ENCODE measurements at places on chromosomes 1 and 21.

GRCh38 chr1:29270929-29271521 lies 34.7 kb downstream of the PTPRU start:
- no peak for DNase-seq

DNA sequence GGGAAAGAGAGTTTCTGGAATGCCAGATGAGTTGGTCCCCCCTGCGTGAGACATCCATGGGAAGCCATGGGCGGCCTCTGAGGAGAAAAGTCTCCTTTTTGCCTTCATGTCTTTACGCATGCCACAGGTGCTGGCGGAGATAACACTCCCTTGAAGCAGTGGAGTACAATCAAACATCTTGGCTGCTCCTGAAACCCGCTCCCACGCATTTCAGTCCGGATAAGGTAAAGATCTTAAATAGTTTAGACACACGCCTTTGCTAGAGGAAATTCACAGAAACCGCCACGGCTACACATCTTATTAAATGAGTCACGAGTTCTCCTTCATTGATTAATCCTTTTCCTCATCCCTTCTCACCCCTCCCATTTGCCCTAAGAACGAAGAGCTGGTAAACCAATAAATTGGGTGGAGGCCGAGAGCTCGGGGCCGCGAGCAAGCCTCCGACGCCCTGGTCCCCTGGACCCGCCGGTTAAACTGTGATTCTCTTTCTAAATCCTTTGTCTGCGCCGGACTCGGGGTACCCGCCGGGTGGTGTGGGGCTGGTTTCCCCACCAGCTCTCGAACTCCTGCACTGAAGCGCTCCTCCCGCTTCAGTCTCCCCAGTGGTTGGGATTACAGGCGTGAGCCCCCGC lies 6.6 kb upstream of the ZNF669 start:
- DNase-seq, result no peak

DNA sequence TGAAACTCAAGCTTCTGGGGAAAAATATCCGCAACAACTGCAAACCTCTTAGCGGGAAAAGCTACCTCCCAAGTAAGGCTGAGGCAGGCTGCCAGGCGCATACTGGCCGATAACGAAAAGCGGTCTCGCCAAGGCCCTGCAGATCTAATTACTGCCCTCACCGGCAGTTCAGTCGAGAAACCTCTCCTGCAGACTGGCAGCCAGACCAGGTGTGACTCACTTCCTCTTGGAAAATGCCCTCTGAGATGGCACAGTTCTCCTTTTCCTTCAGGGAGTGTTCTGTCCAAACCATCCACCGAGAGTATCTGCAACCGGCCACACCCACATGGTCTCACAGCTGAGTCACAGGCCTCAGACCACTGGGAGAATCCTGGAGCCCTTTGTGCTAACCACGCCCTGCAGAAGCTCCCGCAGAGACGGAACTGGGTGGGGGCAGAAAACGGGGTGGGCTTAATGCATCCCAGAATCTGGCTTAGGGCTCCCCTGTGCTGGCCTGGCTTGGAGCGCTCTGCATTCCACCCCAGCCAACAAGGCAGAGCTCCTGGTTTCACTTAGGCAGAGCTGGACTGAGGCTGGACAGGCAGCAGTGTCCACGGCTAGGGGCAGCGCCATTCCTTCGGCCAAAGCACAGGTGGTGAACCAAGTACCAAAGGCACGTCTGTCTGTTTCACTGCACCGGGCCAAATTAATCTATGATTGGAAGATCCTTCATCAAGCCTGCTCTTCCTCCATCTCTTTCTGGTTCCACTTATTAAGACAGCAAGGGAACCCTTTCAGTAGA lies 1.2 kb downstream of the S100A10 start:
- DNase-seq, result no peak

GRCh38 chr1:58441699-58442098 lies 104.8 kb downstream of the OMA1 start:
- DNase-seq, result peak; percentile 34

- no peak for DNase-seq
Observed at GRCh38 chr1:248703674-248704073, 1.1 kb upstream of the OR14I1 start.

GRCh38 chr1:234718496-234719453 lies 108.8 kb upstream of the IRF2BP2 start:
- DNase-seq, result no peak

GRCh38 chr1:52296345-52296744 lies 69.7 kb downstream of the CC2D1B start:
- DNase-seq, result peak; percentile 56

DNA sequence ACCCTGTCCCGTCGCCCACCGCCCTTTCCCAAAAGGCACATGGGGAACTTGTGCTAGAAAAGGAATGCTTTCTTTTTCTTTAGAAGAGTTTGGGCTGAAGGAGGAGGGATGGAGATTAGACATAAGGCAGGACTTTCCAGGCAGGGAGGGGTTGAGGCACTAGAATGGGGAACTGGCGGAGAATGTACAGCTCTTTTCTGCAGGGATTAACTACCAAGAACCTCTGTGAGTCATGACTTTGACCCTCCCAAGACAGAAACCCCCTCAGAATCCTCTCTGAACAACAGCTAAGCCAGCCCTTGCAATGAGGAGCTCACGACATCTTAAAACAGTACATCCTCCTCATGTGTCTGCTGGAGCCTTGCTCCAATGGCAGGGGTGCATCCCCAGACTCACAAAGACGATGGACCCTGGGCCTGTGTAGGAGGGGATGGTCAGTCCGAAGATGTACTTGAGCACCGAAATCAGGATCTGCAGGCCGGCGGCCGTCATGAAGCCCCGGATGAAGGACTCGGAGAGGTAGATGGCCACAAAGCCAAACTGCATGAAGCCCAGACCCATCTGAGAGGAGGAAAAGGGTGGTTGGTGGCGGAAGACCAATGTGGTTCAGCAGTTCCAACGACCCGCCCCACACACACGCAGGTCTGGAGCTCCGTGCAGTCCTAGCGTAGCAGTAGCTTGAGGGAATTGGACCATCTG lies 13.6 kb downstream of the SLC26A9 start:
- DNase-seq, result no peak

- DNase-seq, result no peak
Observed at GRCh38 chr1:26690576-26691031, 5.2 kb upstream of the ARID1A start.

- no peak for DNase-seq
Observed at GRCh38 chr1:212746546-212746945, 45.0 kb downstream of the NSL1 start.

GRCh38 chr1:236489710-236490377 lies 33.9 kb upstream of the LGALS8 start:
- DNase-seq, result peak; percentile 12

- no peak for DNase-seq
Observed at GRCh38 chr21:45867671-45868081, 113.9 kb upstream of the COL6A1 start.

- DNase-seq, result no peak
Observed at GRCh38 chr1:54800899-54801759, at the start of gene TTC22. TTC22 (minus strand) TSS chr1:54801323; CDS start chr1:54801163, 160 bp downstream.

- peak; percentile 36 for DNase-seq
Observed at GRCh38 chr1:222387007-222387814, 160.7 kb downstream of the HHIPL2 start.

Data from NCI-H524 (cell line).